CD8-positive, alpha-beta memory T cell (primary cell): ENCODE measurements at places on chromosomes 6 and 20.

- no peak for DNase-seq
Measured at GRCh38 chr6:100134297-100134696, 140.3 kb upstream of the MCHR2 start.

- DNase-seq, result no peak
Measured at GRCh38 chr6:107185391-107185970, 70.2 kb upstream of the BEND3 start.

DNA sequence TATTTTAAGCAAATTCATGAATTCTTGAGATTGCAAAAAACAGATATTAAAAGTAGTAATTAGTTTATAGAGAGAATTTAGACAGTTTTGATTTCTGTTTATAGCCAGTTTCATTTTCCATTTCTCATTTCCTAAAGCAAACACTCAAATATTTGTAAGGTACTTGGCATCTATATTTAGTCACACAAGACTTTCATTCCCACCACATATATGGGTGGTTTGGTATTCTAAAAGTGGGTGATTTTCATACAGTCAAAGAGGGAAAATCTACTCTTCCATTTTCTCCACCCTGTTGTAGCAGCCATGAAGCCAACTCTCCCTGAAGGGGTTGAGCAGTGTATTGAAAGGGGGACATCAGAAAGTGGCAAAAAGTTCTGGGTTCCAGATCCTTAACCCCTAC, 181.1 kb upstream of the SUPT3H start:
- no peak for DNase-seq

GRCh38 chr6:71333697-71334096, 45.1 kb downstream of the OGFRL1 start:
- DNase-seq, result no peak

- no peak for DNase-seq
Measured at GRCh38 chr6:35083507-35083906, 57.6 kb downstream of the TCP11 start.

DNA sequence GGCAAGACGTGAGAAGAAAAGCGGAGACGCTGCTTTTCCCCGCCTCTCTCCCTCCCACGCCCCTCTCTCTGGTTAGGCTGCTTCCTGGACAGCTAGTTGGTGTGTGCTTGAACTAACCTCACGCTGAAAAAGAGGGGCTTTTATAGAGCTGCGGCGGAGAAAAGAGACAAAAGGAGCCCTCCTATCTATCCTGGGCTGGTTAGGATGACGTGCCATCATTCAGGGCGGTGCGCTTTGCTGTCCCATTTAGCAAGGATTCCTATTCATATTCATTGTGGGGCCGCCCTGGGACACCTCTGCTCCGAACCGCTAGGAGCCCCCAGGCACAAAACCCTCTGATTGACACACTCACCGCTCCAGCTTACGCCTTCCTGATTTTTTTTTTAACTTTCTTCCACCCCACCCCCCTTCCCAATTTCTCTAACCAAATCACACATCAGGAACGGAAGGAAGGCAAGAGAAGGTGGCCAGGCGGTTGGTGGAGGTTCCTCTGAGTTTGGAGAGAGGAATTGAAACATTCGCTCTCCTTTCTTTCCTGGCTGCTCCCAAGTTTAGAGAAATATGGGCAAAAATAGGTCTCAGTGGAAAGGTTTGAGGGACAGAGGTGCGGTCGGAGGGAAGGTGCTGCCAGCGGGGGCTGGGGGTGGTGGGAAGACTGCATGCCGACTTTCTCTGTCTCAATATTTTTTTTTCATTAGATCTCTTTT, at the start of gene OLIG3:
TSS of gene OLIG3 (minus strand) at position 114 of the 707 bp plus-strand sequence. CDS start 224 bp downstream, outside the sequence.
- DNase-seq, result no peak

DNA sequence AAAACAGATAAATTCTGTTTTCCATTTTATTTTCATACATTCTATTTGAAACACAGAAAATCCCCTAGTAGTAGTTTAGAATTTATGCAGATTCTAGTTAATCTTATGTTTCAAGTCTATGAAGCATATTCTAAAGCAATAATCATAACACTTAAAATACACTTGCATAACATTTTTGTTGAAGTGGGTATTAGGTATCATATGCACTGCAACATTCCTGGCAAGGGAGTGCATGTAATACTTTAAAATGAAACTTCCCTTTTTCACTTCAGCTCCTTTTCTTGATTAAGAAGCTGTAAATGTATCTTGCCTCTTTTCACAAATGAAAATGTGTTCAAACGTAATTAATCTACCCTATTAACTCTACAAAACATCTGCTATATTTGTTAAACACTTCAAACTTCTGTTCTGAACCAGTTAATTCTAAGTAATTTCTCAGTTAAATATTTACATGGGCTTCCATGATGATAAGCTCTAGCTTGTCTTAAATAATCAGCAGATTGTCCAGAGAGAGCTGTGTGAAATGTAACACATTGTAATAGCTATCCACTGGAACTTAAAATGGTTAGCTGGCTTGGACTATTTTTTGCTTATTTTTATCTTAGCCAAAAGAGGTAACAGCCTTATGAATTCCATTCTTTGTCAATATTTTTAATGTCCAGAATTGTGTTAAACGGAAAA, 192.8 kb downstream of the COL19A1 start:
- DNase-seq, result no peak

DNA sequence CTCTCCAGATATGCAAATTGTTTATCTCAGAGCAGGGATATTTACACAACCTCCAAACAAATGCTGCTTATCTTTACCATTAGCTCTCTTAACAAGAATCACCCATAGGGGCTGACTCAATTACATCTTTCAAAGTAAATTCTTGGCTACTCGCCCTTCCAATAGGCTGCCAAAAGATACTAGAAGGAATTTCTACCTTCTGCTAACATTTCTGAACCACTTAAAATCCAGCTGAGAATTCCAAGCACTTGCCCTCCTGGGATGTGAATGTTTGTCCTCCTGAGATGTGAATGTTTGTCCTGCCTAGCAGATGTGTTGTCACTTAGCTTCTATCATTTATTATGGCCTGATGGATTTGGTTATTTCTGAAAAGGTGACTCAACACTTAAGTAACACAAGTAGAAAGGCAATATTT, 388.0 kb downstream of the GJA1 start:
- no peak for DNase-seq

GRCh38 chr6:72446430-72446829, 175.4 kb upstream of the KCNQ5 start:
- no peak for DNase-seq

- no peak for DNase-seq
Measured at GRCh38 chr6:128018821-128019220, 118.0 kb upstream of the THEMIS start.

DNA sequence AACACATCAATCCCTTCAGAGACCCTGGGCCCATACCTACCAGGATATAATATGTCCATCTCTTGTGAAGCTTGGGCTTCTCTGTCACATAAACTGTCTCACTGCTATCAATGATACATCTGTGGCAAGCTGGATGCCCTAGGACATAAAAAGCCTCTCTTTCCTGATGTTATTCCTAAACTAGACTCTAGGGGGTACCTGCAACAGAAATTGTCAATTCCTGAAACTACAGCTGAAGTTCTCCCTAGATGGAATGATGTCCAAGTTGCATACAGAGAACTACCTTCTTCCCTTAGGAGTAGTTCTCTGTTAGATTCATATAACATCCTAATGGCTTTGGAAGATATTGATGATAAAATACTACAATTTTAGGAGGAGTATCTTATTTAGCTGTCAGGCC, 35.8 kb downstream of the TBX18 start:
- no peak for DNase-seq
